ENCODE measurements at places on chromosomes 3 and 15. TPM values are rescaled to one million over a fixed set of nuclear protein-coding genes. Genes with fewer than 3 reads are reported as not detected.

DNA sequence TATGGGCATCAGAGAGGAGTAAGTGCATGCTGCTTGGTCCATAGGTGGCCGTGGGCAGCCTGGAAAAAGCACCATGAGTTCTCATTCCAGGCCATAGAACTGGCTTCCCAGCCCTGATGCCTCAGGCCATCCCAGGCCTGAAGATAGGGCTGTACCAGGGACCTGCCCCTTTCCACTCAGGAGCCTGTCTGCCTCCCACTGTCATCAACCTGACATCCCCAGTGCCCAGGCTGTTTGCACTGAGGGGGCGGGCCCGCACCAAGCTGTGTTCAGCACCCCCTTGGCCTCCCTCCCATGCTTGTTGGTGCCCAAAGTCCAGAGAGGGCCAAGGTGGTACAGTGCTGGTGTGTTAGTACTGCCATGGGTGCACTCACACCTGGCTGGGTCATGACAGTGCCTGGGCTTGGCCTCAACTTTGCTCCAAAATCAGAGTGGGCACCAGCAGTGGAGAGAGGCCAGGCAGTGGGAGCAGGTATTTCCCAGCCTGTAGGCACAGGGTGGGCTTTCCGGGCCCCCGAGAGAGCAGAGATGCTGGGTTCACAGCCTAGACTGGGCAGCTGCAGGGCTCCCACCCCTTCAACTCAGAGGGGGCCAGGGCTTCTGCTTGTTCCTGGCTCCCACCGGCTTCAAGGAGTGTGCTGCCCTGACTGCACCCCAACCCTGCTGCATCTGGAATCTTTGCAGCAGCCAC lies 556.1 kb downstream of the SI start:
- DNase-seq, result no peak

DNA sequence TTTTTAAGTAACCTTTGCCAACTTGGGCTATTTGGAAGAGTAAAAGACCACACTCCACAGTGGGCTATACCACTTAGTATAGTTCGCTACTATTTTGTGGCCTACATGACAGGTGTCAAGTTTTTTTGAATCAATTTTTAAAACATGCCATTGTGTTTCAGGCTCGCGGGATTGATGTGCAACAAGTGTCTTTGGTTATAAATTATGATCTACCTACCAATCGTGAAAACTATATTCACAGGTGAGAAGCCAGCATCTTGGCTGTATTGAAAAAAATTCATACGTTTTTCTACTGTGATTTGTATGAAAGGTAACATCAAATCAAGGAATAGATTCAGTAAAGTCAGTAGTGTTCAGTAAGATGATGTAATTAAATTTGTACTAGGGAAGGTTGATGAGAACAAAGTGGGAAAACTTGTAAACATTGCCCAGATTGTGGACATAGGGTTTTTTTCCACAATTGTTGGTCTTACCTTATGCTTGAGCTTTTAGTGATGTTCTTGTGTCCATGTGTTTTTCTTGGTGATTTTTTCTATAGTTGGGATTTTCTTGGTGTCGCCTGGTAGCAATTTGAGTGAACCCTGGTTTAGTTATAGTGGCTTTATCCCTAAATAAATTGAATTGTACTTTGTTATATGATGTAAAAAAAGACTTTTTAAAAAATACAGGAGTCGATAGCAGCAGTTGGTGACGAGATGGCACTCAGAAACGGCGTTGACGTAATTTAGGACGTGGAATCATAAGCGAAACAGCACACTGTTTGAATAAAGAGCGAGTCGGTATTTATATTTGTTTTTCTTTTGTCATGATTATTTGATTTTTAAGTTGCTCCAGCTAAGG lies 4.5 kb downstream of the EIF4A2 start:
- DNase-seq, result no peak

- DNase-seq, result no peak
These were observed 13.4 kb downstream of the FHIT start for GRCh38 chr3:61237858-61238257.

DNA sequence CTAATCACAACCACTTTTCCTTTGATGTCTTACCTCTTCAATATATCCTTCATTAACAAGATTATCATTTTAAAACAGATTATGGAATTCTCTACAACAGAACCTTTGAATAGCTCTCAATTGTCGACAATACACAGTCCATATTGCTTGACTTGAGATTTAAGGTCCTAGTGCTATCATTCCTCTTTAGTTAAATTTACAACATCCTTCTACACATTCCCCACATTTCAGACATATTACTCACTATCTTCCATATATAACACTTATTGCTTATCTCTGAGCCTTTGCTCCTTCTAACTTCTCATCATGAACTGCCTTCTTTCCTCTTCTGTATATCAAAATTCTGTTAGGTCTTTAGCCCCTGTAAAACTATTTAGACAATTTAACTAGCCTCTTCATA lies 247.0 kb downstream of the STXBP5L start:
- no peak for DNase-seq

DNA sequence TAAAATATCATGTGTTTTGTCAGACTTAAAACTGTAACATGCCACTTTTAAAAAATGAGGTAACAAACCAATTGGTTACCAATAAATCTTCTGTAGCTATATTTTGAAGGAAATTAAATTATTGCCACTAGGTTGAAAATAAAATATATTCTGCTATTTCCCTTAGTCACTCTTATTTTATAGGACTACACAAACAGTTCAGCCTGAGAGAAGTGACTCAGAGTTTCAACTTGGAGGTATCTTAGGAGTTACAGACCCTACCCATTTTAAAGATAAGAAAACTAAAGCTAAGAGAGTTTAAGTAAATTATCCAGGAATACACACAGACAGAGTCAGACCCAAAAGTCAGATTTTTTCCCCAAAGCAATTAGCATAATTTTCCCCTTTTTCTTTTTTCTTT lies 65.1 kb downstream of the PIK3CB start:
- no peak for DNase-seq

GRCh38 chr3:195559723-195560409 lies 16.7 kb upstream of the PPP1R2 start:
- peak; percentile 37 for DNase-seq

DNA sequence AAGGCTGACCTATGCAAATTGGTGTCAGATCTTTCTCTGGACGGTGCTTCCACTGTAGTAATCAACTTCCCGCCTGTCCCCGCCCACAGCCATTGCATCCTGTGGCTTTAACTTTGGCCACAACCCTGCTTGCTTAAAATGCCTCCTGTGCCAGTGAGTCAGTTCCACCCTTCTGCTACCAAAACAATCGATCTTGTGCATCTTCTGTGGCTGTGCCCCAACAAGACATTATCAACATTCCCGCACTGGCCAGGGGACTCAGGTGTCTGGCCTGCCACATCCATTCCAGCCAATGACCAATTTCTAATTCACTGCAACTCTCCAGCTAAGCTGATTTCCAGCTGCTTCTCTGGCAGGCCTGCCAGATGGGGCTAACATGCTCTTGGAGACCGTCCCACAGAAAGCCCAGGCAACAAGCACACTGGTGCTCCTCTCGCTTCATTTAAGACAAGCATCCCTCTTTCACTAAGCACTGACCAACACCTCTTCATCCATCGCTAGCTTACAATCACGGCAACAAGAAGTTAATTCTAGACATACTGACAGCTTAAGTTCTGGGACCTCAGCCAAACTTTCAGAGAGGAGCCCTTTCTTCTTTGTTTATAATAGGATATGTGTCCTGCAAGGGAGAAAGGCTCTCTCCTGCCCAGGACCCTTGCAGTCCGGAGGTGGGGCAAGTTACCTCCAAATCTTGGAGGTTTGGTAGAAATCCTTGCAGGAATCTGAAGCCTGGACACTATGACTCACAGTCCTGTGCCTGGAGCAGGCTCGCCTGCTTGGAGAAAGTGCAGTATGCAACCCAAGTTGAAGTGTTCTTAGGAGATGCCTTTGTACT lies 6.7 kb downstream of the CA12 start:
- peak; percentile 64 for DNase-seq

DNA sequence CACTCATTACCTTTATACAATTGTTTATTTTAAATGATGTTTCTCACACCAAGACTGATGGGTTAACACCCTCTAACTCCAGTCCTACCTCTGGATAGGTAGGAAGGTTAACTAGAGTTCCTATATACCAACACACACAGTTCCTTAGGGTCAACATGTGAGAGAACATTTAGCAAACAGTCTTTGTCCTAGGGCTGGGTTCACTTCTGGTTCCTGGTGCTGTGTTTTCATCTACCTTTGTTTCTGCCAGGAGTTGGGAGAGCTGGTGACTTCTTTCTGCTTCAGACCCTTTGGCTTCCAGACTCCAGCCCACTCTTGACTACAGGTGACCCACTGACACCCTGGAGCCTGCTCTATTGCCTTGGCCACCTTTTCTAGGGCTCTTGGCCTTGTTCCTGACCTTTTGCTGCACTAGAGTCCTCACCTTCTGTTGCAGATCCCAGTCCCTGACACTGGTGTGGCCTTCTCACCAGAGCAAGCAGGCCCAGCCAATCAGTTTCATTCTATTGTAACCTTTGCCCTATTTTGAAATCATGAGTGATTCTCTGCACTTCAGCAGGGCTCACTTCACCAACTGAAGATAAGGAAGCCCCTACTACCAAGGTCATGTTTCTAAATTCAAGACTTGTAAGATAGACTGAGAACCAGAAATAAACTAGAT lies 50.0 kb upstream of the SECISBP2L start:
- no peak for DNase-seq

DNA sequence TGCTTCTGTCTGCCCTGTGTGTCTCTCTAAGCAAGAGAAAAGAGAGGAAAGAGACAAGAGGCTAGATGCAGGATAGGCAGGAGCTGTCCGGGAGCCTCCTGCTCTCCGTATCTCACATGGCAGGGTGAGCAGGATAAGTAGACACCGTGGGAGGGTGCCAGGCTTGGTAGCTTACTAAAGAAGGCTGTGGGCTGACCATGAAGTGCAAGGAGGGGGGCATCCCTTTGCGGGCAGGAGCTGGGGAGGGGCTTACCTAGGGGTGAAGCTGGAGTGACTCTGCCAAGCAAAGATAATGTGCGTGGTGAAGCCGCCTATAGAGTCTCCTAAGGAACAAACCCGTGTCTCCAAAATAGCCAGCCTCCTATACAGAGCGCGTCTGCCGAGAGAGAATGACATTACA lies 33.7 kb upstream of the TMC3 start:
- no peak for DNase-seq

GRCh38 chr15:58142827-58143461 lies 4.8 kb downstream of the AQP9 start:
- DNase-seq, result no peak

- no peak for DNase-seq
These were observed 76.7 kb upstream of the SATB1 start for GRCh38 chr3:18501679-18502343.

GRCh38 chr3:174776636-174777035 lies 82.5 kb upstream of the NAALADL2 start:
- no peak for DNase-seq

DNA sequence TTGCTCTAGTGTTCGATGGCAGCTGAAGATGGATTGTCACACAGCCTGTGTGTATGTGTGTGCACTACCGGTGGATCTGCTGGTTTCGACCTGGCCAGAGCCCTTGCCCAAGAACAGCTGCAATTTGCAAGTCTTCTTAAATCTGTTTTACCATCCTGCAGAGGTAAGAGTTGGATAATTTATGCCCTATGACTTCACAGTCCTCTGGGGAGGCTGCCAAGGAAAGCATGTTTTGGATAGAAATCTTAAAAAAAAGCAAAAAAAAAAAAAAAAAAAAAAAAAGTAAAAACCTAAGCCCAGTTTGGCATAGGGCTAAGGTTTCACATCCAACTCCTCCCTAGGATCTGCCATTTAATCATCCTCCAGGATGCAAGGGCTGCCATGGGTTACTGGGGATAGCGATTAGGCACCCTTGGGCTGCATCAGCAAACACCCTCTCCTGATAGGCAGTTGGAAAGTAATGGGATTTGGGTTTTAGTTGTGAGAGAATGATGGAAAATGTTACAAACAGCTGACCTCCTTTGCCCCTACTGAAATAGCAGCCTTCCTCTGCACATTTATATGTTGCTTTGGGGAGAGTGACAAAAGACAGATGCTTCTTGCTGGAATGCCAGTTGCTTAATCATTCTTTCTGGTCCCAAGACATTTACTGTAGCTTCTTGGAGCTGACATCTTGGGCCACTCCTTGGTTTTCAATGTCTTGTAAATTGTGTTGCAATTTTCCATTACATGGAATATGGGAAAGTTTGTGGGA lies 35.4 kb downstream of the CD200R1L start:
- DNase-seq, result no peak

- DNase-seq, result no peak
These were observed 32.6 kb downstream of the GALNT15 start for GRCh38 chr3:16207031-16207430.

- peak; percentile 54 for DNase-seq
These were observed 65.5 kb downstream of the GALK2 start for GRCh38 chr15:49235446-49236124.

GRCh38 chr3:47004369-47005211 lies 25.1 kb downstream of the NBEAL2 start:
- no peak for DNase-seq

DNA sequence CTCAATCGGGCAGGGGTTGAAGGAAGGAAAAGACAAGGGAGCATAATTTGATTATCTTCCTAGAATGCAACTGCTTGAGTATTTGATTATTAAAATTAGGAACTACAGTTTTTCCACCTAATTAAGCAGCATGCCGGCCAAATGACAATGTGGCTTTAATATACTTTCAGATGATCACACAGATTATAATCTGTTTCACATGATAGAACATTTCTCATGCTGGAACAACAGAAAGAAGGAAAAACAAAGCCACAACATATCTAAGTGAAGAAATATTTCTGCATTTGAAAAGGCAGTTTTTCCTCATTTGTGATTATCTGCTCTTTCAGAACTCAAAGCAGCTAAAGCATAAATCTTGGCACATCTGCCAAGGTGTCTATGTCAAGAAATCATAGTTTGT lies 82.7 kb downstream of the STRIT1 start:
- no peak for DNase-seq

- DNase-seq, result no peak
These were observed 22.9 kb upstream of the ZBED2 start for GRCh38 chr3:111617912-111618601.

GRCh38 chr3:14535616-14536015 lies 4.5 kb downstream of the GRIP2 start:
- no peak for DNase-seq

DNA sequence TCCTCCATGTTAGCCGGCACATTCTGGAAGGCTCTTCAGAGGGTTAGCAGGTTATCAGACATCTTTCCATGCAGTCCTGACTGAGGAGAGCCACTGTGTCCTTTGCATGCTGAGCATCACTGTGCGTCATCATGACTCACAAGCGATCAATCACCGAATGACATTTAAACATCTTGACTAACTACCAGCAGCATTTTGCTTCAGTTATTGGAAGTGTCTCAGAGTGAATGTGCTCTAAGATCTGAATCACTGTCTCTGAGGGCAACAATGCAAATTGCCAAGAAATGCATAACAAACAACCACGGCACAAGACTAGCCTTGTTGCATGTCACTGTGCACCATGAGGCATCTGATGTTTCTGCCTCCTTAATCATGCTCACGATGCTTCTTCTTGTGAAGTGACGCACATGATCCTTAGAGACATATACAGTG lies 18.3 kb upstream of the ATP8B4 start:
- DNase-seq, result peak; percentile 93

Gene CCDC39
- total RNA-seq, result not detected

Gene TUSC7
- total RNA-seq, result not detected

Gene CACNA2D2
- total RNA-seq, result 0.03 TPM

Gene TM4SF18
- total RNA-seq, result 0.23 TPM

Gene STXBP5L
- total RNA-seq, result 0.09 TPM

Gene STRIT1
- total RNA-seq, result not detected

Gene ENTPD3
- total RNA-seq, result not detected
